ENCODE measurements at places on chromosomes 4 and X. TPM values are rescaled to one million over a fixed set of nuclear protein-coding genes. Genes with fewer than 3 reads are reported as not detected.

DNA sequence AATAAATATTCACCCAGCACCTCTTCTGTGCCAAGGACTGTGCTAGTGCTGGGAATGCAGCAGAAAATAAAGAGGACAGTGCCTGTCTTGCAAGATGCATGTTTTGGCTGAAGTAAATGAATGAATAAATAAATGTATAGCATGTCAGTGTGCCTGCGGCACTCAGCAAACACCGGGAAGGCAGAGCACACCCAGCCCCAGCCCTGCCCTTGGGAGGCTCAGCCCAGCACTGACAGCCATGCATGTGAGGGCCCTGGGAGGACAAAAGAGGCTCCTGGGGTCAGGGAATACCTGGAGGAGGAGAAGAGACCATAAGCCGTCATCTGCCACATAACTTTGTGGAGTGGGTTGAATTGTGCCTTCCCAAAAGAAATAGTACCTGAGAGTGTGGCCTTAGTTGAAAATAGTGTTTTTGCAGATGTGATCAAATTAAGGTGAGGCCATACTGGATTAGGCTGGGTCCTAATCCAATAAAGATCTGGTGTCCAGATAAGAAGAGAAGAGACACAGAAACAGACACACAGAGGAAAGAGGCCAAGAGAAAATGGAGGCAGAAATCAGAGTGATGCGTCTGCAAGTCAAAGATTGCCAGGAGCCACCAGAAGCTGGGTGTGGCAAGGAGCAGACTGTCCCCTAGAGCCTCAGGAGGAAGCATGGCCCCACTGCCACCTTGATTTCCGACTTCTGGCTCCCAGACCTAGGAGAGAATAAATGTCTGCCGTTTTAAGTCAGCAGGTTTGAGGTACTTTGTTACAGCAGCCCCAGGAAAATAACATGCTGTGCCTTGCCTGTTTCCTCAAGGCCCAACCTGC lies 16.3 kb downstream of the C4orf50 start:
- no peak for DNase-seq

DNA sequence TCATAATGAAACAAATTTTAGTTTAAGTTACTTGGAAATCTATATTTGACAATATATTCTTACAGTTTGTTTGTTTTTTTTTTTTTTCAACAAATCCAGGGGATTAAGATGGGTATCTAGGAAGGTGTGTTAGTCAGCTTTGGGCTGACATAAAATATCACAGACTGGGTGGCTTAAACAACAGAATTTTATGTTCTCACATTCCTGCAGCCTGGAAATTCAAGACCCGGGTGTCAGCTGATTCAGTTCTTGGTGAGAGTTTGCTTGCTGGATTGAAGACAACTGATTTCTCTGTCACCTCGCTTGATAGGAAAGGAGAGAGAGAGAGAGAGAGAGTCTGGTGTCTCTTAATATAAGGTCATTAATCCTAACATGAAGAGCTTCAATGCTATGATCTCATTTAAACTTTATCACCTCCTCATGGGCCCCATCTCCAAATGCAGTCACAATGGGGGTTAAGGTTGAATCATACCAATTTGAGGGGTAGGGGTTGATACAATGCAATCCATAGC lies 465.2 kb downstream of the CENPC start:
- no peak for DNase-seq

DNA sequence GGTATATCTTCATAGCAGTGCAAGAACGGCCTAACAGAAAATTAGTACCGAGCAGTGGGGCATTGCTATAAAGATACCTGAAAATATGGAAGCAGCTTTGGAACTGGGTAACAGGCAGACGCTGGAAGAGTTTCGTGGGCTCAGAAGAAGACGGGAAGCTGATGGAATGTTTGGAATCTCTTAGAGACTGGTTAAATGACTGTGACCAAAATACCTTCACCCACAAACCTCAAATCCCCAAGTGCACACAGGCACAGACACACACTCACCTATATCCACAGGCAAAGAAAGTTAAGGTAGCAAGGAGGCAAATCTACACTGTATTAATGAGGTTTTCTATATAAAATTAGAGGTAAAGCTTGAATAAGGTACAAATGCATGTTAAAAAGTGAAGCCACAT lies 14.6 kb upstream of the SPRY1 start:
- DNase-seq = no peak

DNA sequence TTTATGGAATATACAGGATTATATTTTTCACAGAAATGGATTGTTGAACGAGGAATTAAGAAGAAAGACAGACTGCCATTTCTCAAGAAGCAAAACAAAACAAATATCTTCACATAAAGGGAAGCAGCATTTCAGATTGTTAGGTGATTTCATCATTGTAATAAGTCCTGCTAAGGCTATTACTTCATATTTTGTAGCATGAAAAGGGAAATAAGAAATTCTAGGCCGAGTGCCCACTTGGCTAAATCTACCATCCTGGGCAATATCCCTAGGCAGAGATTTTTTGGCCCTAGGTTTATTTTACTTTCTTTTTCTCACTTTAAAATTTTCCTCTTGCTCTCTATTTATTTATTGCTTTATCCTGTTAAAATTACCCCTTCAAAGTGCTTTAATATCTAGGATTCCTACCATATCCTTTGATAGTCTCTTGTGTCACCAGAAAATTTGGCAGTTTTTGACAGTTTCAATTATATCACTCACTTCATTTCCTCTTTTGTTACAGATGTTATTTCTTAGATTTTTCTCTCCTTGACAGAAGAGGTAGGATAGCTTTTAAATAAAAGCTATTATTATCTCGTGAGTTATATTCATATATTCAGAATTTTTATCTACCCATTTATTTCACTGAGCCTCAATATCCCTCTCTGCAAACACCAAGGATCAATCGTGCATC lies 142.3 kb downstream of the PDGFC start:
- DNase-seq = no peak

DNA sequence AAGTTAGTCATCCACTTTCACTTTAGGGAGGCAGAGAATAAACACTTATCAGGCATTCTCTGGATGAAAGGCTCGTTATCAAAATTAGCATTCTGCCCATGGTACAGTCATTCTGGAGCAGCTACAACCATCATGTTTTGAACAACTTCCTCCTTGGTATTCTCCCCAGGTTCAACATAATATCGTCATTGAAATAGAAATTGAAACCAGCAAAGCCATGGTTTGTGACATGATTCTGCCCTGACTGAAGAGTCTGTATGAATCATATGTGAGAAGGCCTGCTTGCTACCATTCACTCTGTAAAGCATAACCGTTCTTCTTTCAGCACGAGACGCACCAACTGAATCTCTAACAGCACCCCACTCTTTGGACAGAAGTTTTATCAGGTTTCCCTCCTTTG lies 127.5 kb upstream of the RADX start:
- no peak for DNase-seq

GRCh38 chr4:127558489-127559407 lies 74.0 kb upstream of the INTU start:
- no peak for DNase-seq

GRCh38 chr4:69830560-69831269 lies 29.2 kb downstream of the SULT1E1 start:
- DNase-seq = no peak

DNA sequence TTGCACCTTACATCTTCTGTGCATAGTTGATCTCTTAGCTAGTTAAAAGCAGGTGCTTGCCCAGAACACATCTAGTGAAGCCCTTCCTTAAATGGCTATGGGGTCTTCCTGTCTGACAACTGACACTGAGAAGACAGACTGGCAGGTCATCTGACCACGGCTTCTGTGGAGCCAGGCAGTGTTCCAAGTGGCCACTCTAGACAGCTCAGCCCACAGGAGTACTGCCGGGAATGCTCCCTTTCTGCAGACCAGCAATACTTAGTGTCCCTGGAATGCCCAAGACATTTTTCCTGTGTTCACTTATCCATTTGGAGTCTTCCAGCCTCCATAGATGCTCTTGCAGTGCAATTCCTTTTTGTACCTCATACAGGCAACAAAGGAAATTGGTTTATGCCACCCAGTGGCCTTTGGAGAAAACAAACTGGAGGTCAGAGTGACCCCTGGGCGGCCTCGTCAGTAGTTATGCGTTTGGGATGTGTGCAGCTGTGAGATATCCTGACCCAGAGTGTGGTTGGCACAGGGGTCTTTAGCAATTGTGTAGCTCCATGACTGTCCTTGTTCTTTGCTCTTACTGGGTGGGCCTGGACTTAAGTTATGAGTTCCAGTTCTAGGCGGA lies 335.5 kb downstream of the ARHGAP10 start:
- no peak for DNase-seq

DNA sequence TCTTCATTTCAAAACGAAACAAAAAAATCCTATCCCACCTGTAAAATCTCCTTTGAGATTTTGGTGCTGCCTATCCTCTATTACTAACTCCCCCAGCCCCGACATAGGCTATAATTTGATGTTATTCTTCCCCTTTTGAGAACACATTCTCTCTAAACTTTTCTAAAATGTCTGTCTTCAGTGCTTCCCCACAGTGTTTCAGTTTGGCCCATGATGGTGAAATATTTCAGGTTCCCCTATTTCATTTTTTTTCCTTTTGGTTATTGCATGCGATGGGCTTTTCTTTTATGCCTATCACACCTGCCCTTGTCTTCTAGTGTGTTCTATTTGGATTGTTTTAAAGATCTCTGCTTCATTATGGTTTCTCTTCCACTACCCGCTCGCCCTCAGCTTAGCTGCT lies 14.7 kb downstream of the BCORL1 start:
- no peak for DNase-seq

DNA sequence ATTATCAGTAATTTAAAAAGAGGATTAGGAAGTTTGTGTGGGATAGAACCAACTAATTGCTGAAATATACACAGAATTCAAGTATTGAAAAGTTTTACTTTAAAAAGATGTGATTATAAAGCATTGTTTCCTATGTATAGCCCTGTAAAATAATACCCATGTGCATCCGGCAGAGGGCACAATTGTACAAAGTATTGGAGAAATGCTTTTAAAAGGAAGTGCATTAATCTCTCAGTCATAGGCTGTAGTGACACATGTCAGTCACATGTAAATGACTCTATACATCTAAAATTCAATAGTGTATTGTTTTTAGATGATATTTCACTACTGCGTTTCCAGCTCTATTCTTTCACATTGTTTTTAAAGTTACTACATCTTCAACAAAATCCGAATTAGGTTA lies 9.7 kb upstream of the GEMIN8 start:
- DNase-seq = peak; percentile 23

- DNase-seq = no peak
These were observed 19.3 kb downstream of the GPR143 start for GRCh38 chrX:9746148-9746888.

DNA sequence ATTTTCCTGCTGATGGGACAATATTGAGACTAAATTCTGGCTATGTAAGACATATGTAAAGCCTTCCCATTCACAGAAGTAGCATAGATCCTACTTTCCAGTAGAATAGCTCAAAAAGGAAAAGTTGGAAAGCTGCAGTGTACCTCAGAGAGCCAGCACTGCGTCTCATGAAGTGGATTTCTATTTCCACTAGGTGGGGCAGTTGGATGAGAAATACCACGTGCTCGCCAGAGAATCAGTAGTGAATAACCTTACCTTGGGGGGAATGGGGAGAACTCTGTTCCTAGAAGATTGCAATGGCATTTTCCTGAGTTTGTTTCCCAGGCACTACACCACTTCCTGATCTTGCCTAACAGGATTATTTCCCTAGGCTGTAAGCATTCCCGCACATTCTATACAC lies 907.1 kb downstream of the FSTL5 start:
- no peak for DNase-seq

- DNase-seq = no peak
These were observed 170.2 kb downstream of the FAT4 start for GRCh38 chr4:125484912-125485311.

DNA sequence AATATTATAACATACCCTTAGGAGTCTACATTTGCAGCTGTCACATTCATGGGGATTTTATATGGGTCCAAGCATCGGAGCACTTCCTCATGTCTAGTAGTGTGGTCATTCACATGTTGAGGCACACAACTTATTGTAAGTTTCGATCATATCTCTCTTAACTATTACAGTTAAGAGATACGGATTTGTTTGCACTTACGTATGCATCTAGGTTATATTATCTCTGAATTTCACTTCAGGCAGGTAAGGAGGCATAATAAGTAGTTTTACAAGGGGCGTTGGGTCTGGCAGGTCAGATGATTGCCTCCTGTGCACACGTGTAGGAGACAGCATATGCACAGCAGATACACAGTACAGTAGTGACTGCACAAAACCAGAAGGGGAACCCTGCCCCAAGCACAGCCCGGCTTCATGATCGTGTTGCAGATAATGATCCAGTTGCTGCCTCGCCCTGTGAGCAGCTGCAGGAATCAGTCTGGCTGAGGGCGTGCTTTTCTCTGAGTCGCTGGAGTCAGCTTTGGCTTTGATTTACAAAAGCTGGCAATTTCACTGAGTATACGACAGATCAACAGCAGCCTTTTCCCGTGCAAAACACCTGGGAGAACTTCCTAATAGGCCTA lies 302.9 kb upstream of the GATB start:
- no peak for DNase-seq

GRCh38 chrX:154357205-154357604 lies 17.2 kb downstream of the FLNA start:
- no peak for DNase-seq

DNA sequence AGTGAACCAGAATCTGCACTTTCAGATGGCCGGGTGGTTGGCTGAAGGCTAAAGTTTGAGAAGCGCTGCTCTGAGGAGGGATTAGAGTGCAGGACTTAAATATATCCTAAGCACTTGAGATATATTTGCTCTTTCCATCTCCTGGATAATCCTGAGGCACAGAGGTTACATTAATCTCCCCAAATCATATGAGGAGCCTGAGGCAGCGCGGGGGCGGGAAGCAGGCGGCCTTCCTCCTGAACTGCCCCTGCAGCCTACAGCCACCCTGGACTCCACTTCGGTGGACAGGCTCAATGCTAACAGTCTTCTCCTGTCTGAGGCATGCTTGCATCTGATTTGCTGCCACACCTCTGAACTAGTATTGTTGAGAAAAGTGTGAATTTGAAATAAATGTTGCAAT lies 72.5 kb downstream of the AFAP1 start:
- DNase-seq = no peak

RNF212 gene
- total RNA-seq = 2.1 TPM

BMPR1B gene
- total RNA-seq = not detected

SLC9B1 gene
- 4.6 TPM for total RNA-seq

SGMS2 gene
- total RNA-seq = 0.32 TPM

ATP11C gene
- total RNA-seq = 14.4 TPM

RBMXL3 gene
- not detected for total RNA-seq

RTL9 gene
- total RNA-seq = not detected
